ENCODE measurements at places on chromosomes 7 and 10. TPM values are rescaled to one million over a fixed set of nuclear protein-coding genes. Genes with fewer than 3 reads are reported as not detected.

The PRKG1 gene
- total RNA-seq, result not detected

The TSPAN33 gene
- total RNA-seq, result 6.4 TPM

The CYP2C8 gene
- total RNA-seq, result not detected

The CDC14C gene
- not detected for total RNA-seq

The PON3 gene
- 27.0 TPM for total RNA-seq

The SFRP5 gene
- total RNA-seq, result 1.9 TPM

The UTF1 gene
- total RNA-seq, result 0.16 TPM

The GRK5 gene
- total RNA-seq, result 13.2 TPM

The MSS51 gene
- total RNA-seq, result 0.41 TPM

The INMT gene
- total RNA-seq, result not detected

The RPP38 gene
- 40.5 TPM for total RNA-seq

The PDE6C gene
- not detected for total RNA-seq

The ANKRD22 gene
- 0.27 TPM for total RNA-seq

The CC2D2B gene
- not detected for total RNA-seq

The R3HCC1L gene
- 15.9 TPM for total RNA-seq

The AGBL3 gene
- total RNA-seq, result 1.1 TPM

The SSC4D gene
- 1.4 TPM for total RNA-seq

The PRTFDC1 gene
- total RNA-seq, result 17.1 TPM

The ANXA7 gene
- total RNA-seq, result 111 TPM

The ERV3-1 gene
- total RNA-seq, result 3.2 TPM

The TUBAL3 gene
- total RNA-seq, result 0.48 TPM

The BTBD16 gene
- 0.41 TPM for total RNA-seq

The PDE1C gene
- 3.7 TPM for total RNA-seq

The A1CF gene
- 0.11 TPM for total RNA-seq

The TDRD1 gene
- not detected for total RNA-seq

The LEP gene
- not detected for total RNA-seq

The LRRC61 gene
- not detected for total RNA-seq

The ADCYAP1R1 gene
- 0.08 TPM for total RNA-seq

The ERLIN1 gene
- total RNA-seq, result 55.8 TPM

The AMZ1 gene
- not detected for total RNA-seq

The FXYD4 gene
- not detected for total RNA-seq

The PDK4 gene
- total RNA-seq, result 22.0 TPM

The CCDC136 gene
- total RNA-seq, result 2.9 TPM

The MKI67 gene
- total RNA-seq, result 73.1 TPM

The ADARB2 gene
- total RNA-seq, result not detected

The BBS9 gene
- total RNA-seq, result 2.9 TPM

The MRLN gene
- total RNA-seq, result not detected

The INHBA gene
- total RNA-seq, result 0.82 TPM

The FAM170B gene
- total RNA-seq, result not detected

The ZNF804B gene
- total RNA-seq, result not detected

The HOXA10 gene
- total RNA-seq, result 7.5 TPM

The DNAJC30 gene
- 10.2 TPM for total RNA-seq

The MMD2 gene
- not detected for total RNA-seq

The LIPJ gene
- total RNA-seq, result not detected

The NPY gene
- not detected for total RNA-seq

The GLI3 gene
- 0.47 TPM for total RNA-seq

The CXCL12 gene
- not detected for total RNA-seq

The ZNF485 gene
- total RNA-seq, result 1.9 TPM
